ENCODE measurements at places on chromosomes 16 and 17. TPM values are rescaled to one million over a fixed set of nuclear protein-coding genes. Genes with fewer than 3 reads are reported as not detected.

- no peak for DNase-seq
Measured at GRCh38 chr17:50153650-50154575, 3.4 kb upstream of the PPP1R9B start.

- DNase-seq: peak; percentile 65
Measured at GRCh38 chr17:19306160-19307111, 56.1 kb downstream of the B9D1 start.

DNA sequence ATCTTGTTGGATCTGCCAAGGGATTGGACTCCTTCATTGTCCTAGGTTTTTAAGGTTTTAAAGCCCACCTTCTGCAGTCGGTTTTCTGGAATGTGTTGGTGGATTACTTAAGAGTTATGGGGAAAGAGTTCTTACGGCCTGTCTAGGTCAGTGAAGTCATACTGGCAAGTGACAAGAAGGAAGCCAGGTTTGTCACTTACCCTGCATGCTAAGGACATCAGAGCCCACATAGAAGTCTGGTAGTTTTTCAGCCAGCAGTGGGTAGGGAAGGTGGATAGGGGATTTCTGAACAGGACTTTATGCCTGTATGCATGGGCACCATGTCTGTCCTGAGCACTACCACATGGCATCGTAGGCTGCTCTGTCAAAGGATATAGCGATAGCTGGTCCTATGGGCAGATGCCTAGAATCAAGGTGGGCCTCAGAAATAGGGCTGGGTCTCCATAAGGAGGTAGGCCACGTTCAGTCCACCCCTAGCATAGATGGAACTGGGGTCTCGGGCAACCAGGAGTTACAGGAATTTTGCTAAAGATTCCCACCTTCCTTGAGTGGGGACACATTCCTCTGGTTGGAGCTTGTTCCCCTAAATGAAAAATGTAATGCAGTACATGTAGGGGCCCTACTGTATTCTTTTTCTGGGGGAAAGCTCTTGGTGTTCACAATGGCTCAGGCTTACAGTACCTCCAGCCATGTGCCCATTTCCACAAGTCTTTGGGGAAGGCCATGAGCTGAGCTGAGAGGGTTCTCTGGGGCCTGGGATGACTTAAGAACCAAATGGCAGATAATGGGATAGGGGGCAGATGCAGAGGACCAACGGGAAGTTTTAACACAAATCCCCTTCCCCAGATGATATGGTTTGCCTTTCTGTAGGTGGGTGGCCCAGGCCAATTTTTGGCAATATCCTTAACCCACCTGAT is 27.5 kb downstream of the TRPV2 start:
- no peak for DNase-seq

SRP68 gene
- 131 TPM for total RNA-seq

G6PC1 gene
- total RNA-seq: not detected

GRCh38 chr16:74716355-74716754 is 15.7 kb upstream of the MLKL start:
- no peak for DNase-seq

DNA sequence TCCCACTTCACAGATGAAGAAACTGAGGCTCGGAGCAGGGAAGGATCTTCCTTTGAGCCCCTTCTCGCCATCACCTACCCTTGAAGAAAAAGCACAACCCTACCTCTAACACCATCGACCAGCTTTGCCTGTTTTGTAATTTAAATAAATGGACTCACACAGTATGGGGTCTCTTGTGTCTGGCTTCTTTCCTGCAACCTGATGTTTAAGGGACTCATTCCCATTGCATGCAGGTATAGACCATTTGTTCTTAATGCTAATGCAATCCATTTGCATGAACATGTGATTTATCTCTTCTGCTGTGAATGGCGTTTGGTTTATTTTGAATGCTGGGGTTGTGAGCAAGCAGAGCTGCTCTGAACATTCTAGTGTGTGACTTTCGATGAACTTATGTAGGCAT is 150.8 kb upstream of the FOXF1 start:
- DNase-seq: no peak

GRCh38 chr16:69490707-69491324 is 66.4 kb downstream of the CYB5B start:
- DNase-seq: no peak

DNA sequence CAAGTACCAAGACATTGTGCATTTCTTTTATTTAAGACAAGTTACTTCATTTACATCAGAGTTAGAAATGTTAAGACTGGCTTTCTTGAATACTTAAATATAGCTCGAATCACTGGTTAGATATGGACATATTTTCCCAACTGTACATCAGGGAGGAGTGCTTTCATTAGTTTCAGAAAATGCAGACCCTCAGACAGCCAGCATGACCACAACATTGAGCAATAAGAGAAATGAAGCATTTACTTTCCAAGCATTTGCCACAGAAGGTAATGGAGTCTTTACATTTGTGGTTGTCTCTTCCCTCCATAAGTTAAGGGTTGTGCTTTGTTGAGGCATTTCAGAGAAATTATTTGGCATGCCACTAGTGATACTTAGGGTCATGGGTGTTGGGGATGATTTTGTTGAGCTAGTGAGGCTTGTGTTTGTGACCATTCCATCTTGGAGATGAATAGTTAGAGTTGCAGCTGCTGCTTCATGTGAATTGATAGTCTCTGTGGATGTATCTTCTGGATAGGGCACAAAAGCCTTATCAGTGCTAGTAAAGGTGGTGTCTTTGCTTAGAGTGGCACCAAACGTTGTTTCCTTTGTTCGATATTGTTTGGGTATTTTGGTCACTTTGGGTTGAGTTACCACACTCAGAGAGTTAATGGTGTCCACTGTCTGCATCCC is 2.1 kb downstream of the OMG start:
- no peak for DNase-seq
